ENCODE measurements at places on chromosomes 3 and 15.
A peak's percentile ranks its signal among the peaks of the same experiment; 100 is the strongest.

DNA sequence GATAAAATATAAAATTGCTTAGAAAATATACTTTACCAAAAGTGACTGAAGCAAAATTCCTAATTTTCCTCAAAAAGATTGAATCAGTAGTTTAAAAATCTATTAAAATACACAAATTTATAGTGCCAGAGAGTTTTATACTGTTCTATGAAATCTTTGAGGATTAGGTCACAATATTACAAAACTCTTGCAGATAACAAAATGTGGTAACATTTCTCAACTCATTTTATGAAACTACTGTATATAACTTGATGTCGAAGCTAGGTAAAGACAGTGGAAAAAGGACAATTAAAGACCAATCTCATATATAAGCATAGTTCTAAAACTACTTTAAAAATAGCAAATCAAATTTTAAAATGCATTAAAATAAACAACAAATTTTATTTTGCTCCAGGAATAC is 15.9 kb downstream of the VEPH1 start:
- no peak for DNase-seq

DNA sequence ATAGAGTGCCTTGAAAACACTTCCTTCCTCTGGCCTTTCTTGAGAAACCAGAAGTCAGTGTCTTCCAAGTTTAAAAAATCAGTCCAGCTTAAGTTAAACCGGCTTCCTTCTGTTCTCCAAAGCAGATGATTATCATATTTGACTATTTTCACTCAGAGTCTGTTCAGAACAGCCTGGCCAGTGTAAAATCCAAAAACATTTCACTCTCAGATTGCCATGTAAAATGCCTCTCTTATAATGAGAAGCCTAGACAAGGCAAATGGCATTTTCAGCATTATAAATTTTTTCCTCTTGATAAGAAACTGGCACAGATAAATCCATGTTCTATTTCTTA is 193.5 kb downstream of the TNIK start:
- no peak for DNase-seq

DNA sequence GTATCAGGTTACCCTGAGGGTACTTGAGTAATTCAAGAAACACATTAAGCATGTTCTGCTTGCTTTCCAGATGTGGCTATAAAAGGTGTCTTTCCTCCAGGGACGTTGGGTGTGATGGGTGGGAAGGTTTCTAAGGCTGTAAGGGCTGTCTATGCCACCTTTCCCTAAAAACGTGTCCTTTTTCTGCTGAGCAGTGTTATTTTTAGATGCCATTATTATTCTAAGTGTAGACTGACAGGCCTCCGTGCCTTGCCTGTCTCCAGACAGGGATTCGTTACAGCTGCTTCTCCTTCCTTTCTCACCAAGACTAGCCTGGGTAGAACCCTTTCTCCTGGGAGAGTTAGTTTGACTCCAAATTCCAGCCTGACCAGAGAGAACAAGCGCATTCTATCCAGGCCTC is 26.8 kb upstream of the RHO start:
- DNase-seq: no peak

GRCh38 chr3:141065841-141066805 is 15.0 kb downstream of the SPSB4 start:
- no peak for DNase-seq

DNA sequence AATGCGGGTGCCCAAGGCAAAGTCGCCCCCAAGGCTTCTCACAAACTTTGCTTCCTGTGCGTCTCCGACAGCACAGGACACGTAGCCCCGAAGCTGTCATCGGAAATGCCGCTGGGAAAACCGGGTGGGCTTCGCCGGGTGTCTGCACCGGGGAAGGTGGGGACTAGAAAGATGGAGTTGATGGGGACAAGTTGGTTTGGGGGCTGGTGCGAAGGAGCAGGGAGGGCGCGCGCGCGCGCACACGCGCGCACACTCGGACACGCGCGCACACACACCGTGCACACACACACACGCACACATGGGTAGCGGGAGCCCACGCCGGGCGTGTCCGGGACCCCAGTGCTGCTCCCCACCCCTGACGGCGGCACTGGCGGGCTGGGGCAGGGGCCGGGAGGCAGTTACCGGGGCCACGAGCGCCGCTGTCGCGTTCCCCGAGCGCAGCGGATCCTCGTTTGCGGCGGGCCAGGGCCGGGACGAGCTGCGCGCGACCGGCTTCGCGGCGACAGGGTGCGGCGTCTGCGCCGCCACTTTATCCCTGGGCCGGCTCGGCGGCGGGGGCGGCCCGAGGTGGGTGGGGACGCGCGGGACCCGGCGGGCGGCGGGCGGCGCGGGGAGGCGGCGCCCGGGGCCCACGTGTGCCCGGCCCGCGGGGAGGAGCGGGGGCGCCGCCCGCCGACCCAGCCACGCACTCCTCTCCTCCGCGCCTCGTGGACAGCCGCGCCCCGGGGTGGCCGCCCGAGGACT is 539 bp upstream of the MGLL start:
- DNase-seq: no peak

DNA sequence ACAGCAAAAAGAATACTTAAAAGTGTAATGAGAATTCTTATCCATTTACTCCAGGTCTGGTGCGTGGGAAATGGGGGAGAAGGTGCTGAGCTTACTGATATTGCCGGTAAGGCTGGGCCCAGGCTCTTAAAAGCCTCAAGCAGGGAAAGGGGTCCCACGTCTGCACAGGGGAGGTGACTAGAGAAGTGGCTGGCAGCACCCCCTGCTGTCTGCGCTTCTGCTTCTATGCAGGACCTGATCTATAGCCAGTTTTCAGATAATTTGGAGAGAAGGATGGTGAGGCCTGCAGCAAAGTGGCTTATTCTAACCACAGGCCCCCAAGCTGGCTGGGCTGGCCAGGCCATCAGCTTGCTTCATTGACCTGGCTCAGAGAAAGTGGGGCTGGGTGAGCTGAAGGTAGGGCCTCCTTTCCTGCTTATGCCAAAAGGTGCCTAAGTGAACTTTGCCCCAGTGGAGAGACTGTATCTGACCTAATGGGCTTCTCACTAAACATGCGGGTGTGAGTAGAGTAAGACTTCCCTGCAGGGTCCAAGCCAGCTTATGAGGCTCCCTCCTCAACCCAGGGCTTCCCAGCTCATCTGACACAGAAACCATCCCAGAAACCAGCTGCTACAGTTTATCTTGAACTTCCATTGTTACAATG is 30.9 kb upstream of the ATP1B3 start:
- peak; percentile 28 for DNase-seq

- DNase-seq: no peak
Observed at GRCh38 chr3:65888980-65889706, 149.6 kb downstream of the MAGI1 start.

DNA sequence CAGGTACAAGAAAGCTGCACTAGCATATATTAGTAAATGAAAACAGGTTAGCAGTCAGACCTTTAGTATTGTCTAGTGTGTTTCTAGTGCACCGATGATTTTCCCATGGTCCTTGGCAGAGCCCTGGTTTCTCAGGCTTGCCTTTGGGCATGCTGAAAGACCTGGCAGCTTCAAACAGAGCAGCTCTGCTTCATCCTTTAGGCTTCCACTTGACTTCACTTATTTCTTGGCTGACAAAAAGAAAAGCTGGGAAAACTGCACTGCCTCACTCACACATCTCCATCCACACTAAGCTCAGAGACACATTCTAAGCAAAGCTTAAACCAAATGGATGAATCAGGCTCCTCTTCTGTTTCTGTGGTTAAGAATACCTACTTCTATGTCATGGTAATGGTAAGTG is 374.8 kb upstream of the PDZRN3 start:
- no peak for DNase-seq

DNA sequence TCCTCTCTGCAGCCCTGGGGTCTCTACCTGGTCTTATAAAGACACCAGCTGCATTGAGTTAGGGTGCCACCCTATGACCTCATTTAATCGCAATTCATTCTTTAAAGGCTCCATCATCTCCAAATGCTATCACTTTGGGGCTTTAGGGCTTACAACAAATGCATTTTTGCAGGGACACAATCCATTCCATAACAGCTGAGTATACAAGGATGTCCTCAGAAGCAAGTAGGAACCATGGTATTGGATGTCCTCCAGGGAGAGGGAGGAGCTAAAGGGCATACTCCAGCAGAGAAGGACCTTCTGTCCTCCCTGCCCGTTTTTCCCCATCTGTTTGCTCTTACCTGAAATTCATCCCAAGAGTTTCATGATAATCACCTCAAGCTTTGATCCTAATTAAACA is 30.3 kb downstream of the UMPS start:
- DNase-seq: no peak

GRCh38 chr3:104281713-104282112 is 1085.0 kb upstream of the ALCAM start:
- DNase-seq: no peak

GRCh38 chr3:30188713-30189112 is 417.7 kb upstream of the TGFBR2 start:
- no peak for DNase-seq

GRCh38 chr3:186476541-186476940 is 67.6 kb downstream of the CRYGS start:
- DNase-seq: no peak

- no peak for DNase-seq
Observed at GRCh38 chr3:171695426-171695825, 114.9 kb downstream of the PLD1 start.

- no peak for DNase-seq
Observed at GRCh38 chr15:43383070-43383469, 12.2 kb downstream of the TUBGCP4 start.

GRCh38 chr15:50979041-50979440 is 70.6 kb downstream of the AP4E1 start:
- DNase-seq: no peak

DNA sequence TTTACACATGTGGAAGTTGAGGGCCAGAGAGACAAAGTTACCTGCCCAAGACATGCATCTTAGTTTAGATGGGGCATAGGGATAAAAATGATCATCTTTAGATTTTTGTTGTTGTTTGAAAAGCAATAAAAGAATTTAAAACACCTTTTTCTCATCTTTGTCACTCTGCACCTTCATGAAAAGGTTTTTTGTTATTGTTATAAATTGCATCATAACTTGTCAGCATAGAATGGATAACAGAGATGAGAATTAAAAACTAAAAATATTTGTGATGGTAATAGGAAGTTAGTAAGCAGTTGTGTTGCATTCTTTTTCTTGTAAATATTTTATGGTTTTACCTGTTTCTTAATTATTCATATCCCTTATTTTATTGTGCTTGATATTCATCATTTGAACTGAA is 13.4 kb upstream of the ZBTB47 start:
- DNase-seq: no peak

GRCh38 chr15:69094124-69094921 is 66.1 kb upstream of the GLCE start:
- DNase-seq: no peak

GRCh38 chr3:10160346-10160745 is 4.4 kb upstream of the IRAK2 start:
- DNase-seq: no peak

GRCh38 chr15:35540885-35541284 is 5.1 kb downstream of the DPH6 start:
- DNase-seq: no peak

All from T-cell (primary cell).